ENCODE measurements at places on chromosomes 11 and 22.

DNA sequence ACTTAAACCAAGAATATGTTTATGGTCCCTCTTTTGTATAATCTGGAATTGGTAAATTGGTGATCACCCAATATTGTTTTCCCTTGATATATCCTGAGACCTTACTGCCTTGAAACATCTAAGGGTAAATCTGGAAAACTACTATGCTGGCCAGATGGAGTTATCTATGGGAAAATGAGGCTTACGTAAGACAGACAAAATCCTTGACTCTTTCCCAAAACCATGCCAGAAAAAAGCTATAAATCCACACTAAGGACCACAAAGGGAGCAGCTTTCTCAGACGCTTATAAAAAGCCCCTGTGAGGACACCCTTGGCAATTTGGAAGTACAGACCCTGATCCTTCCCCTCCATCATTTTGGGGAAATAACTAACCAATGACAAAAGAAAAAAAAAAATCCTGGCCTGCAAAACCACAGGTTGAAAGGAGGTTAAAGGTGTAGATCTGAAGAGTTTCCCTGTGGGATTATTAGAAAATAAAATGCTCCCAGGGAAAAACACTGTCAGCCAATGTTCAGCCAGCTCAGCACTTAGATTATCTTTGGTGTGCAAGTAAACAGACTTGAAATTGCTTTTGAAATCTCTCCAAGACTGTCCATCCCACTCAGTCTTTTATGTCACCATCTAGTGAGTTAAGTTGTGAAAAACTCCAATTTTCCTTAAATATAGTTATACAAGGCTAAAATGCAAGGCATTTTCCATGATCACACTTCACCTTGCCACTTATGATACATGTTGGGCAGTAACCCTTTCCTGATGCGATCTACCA is 6.6 kb upstream of the AMBRA1 start:
- no peak for DNase-seq

DNA sequence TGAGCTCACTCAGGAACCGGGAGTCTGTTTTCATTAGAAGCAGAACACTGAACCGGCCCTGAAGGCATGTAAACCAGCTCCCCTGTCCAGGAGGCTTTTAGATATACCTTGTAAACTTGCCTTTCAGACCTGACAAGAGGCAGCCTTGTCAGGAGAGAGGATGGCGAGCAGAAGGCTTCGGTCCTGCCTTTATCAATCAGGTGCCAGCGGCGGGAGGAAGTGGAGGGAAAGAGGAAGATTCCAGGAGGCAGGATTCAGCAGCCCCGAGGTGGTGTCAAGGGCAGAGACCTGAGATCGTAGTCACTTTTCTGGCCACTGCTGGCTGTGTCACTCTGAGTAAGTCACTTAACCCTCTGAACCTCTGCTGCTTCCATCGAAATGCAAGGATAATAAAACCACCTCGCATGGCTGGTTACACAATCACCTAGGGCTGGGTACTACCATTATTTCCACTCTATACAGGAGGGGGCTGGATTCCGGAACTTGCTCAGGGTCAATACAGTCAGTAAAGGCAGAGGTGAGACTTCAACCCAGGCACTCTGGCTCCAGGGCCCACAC is 181.0 kb downstream of the CHST1 start:
- no peak for DNase-seq

GRCh38 chr11:33716243-33716642 is 15.6 kb upstream of the C11orf91 start:
- no peak for DNase-seq

DNA sequence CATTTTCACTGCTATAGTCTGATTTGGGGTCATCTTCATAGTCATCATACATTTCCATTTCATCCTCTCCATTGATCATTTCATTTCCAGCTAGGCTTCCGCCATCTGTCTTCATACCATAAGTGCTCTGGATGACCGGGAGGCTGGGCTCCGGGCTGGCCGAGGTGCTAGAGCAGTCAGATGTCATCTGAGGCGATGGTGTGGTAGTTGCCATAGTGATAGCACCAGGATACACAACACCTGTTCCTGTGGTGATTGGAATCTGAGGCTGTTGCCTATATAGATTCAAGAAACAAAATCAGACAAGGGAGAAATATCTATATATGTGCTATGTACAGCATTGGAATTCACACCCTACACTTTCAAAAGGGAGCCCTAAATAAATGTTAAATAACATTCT is 383.5 kb downstream of the SOX6 start:
- DNase-seq = no peak

DNA sequence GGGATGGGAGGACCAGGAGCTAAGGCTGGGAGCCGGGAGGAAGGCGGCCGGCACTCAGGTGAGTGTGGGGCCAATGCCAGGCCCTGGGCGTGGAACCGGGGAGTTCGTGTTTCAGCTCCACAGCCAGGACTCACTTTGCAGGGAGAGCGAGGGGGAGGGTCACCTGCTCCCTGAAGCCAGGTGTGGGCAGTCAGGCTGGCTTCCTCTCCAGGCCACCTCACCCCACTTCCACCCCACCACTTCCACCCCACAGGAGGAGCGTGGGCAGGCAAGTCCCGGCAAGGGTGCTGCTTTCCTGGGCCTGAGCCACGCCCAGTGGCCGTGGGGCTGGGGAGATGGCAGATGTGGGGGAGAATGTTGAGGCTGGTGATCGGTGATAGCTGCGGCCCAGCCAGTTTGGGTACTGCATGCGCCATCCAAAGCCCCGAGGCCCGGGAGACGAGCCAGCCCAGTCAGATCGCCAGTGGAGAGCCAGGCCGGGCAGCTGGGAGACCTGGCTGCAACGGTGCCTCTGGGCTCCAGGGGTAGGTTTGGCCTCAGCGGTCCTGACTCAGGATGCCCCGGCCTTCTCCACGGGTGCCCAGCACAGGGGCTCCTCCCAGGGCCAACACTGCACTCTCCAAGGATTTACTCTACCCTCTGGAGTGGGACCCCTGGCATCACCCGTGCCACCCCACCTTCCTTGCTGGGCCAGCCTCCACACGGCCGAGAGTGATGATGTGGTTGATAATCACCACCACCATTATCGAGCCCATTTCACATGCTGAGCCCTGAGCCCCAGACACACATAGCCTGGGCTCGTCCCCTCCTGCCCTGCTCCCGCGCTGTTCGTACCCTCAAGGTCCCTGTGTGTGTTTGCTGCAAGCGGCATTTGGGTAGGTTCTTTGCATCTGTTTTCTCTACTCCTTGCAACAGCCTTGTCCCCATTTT is 93.8 kb downstream of the WNT7B start:
- no peak for DNase-seq

- DNase-seq = no peak
These were observed 664.3 kb downstream of the BRD1 start for GRCh38 chr22:49163258-49163959.

GRCh38 chr11:47163193-47163592 is 13.5 kb downstream of the ARFGAP2 start:
- DNase-seq = no peak

Measured in NCI-H1105 (cell line).